ENCODE measurements at places on chromosomes 7 and 10.

DNA sequence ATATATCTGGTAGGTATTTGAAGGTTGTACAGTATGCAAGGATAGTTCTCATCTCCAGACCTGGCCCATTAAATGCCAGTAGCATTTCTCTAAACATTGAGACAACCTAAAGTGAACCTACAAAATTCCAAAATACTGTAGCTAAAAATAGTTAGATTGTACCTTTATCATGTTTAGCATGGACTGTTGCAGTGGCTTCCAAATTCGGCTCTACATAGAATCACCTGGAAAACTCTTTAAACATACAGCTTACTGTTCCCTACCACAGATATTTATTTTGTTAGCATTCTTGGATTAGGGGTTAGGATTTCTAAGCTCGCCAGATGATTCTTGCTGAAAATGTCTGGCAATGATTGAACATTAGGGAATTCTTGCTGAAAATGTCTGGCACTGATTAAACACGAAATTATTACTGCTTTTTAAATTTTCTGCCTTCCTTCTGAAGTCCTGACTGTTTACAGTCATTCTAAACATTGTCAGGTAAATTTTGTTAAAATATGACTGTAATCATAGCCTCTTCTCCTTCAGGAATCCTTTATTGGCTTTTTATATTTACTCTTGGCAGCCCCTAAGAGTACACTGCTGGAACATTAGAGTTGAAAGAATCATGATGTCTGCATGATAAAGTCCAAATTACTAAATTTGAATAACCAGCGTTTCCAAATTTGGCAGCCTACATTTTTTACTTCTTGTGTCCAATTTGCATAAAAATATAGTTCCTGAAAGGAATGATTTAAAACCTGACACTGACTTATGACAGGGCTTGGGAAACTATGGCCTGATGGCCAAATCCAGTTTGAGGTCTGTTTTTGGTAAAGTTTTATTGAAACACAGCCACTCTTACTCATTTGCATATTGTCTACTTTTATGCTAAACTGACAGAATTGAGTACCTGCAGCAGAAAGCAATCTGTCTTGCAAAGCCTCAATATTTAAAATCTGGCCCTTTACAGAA, 40.3 kb downstream of the SHOC2 start:
- DNase-seq = no peak

GRCh38 chr7:95577137-95577536, 19.2 kb downstream of the PDK4 start:
- DNase-seq = no peak

GRCh38 chr7:106819546-106819945, 45.5 kb upstream of the PIK3CG start:
- no peak for DNase-seq

GRCh38 chr7:67391168-67391567, 394.5 kb downstream of the TYW1 start:
- no peak for DNase-seq

DNA sequence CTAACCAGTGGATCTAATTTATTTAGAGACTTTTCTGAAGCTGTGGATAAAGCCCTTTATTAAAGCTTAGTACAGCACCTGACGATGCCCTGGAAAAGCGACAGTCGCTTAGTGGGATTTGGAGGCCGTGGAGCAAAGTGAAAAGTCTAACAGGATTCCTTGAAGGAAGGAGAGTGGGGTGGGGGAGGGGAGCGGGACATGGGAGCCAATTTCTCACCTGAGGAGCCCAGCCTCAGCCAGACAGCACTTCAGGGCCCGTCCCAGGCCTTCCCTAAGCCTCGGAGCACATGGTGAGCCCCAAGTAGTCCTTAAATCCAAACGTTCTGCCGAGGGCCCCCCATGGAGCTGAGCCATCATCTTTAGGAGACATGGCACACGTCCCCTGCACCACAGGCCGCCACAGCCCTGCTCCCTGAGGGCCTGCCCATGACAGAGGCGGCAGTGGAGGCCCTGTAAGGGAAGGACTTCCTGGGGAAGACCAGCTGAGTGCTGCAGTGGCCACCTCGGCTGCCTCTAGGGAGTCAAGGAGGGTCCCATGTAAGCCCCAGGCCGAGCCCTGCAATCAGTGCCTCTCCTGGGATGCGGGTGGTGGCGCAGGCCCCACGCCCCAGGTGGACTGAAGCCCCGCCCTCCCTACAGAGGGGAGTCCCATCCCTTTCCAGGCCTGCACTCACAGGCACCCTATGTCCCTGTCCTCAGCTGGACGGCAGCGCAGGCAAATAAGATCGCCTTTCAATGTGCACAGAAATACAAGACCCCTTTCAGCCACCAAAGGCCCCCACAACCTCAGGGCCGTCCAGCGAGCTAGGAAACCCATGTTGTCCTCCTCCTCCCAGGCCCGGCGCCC, 187.0 kb downstream of the MAD1L1 start:
- DNase-seq = no peak

- DNase-seq = no peak
Measured at GRCh38 chr10:98029149-98030092, 1.0 kb downstream of the CRTAC1 start.

GRCh38 chr10:121910673-121911420, 17.0 kb downstream of the ATE1 start:
- DNase-seq = no peak

GRCh38 chr7:43137811-43138210, 25.4 kb downstream of the HECW1 start:
- no peak for DNase-seq
